ENCODE measurements at places on chromosomes 5 and 9.

DNA sequence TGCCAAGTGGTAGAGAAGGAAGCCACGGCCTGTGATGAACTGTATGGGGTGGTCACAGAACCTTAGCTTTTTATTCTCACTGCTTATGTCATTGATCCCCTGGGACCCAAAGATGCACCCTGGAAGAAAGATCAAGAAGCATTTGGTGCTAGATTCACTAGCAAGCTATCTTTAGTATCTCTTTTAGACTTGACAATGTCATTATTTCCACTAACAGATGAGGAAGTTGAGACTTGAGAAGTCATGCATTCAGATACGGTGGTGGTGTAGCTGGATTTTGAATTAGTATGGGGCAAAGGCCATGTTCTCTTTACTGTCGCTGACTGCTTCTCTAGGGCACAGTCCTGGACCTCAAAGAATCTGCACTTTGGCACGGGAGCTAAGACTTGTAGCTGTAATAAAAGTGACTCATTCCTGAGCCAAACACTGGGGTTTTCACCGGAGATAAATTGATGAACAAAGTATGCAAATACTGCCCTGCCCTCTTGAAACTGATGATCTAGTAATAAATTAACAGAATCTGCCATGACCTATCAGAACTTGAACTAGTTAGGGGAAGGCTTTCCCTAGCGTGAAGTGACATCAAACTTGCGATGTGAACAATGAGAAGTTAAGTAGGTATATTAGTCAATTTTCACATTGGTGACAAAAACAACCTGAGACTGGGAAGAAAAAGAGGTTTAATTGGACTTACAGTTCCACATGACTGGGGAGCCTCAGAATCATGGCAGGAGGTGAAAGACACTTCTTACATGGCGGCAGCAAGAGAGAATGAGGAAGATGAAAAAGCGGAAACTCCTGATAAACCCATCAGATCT lies 5.4 kb downstream of the GDA start:
- no peak for DNase-seq

GRCh38 chr5:4584982-4585381 lies 555.1 kb upstream of the ADAMTS16 start:
- no peak for DNase-seq

DNA sequence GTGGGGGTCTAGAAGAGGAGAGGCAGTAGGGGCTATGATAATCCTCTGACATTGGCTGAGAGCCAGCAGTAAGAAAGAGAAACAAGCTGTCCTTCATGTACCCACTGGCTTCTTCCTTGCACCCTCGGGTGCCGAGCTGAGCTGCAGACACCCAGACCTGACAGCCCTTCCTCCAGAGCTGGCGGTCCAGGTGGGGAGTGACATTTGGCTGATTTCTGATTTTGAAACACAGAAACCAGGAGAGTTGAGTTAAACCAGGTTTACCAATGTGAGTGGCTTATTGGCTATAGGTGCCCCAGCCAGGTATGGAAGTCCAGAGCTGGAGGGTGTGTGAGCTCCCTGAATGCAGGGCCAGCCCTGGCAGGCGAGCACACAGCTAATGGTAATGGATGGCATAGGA lies 59.2 kb downstream of the GADD45G start:
- no peak for DNase-seq

GRCh38 chr9:136688274-136689107 lies 1.2 kb upstream of the AGPAT2 start:
- no peak for DNase-seq

DNA sequence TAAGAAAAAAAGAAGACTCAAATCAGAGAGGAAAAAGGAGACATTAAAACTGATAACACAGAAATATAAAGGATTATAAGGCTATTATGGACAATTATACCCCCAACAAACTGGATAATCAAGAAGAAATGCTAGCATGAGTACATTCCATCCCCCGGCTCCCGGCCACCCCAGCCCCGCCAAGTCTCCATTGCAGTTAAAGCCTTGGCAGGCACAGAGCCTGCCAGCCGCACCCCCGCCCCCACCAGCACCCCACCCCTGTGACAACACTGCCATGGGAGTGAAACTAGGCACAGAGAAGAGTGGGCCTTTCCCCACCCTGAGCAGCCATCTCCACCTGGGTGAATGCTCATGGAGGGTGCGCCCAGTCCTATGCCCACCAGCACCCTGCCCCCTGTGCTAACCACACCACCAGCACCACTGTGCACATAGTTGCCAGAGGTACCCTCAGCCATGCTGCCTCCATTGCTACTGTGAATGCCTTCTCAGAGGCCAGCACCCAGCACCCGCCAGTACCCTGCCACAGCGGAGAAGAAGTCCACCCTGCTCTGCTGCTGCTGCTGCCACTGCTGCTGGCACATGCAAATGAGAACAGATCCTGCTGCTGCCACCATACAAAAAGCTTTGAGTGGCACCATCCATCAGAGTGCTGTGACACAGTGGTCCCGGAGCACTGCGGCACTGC lies 117.0 kb downstream of the CSNK1G3 start:
- DNase-seq, result no peak

DNA sequence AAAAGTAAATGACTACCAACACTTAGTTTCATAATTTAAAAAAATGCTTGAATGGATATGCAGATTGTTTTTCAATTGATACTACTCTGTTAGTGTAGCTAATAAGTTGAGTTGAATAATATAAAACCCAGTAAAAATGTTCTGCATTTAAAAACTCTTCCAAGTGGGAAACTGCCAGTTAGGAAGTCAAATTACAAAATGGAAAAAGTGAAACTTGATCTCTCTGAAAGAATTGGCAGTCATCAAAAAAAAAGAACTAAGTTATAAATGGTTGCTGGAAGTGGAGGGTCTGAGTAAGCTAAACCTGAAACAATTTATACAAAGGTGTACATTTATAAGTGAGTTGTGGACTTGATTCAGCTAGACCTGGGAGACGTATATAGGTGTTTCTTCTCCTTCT lies 52.4 kb downstream of the VCAN start:
- DNase-seq, result no peak

GRCh38 chr9:13975611-13976290 lies 338.2 kb downstream of the NFIB start:
- no peak for DNase-seq

Data from esophagus squamous epithelium (tissue), 5 donors.